ENCODE measurements at places on chromosomes 5 and 9.

DNA sequence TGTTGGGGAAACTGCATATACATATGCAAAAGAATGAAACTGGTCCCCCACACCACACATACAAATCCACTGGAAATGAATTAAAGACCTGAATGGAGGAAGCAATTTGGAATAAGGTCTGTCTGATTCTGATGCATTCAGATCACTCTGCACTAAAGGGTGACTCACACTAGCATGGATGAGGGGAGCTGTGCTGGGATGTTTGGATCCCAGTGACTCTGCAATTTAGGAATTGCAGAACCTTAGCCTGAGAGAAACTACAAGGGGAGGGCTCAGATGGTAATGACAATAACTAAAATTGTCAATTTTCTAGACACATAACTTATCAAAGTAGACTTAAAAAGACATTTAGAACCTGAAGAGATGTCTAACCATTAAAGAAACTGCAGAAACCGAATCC lies 312.0 kb downstream of the CDK5RAP2 start:
- DNase-seq = no peak

- no peak for DNase-seq
Observed at GRCh38 chr5:42285230-42285629, 138.0 kb upstream of the GHR start.

DNA sequence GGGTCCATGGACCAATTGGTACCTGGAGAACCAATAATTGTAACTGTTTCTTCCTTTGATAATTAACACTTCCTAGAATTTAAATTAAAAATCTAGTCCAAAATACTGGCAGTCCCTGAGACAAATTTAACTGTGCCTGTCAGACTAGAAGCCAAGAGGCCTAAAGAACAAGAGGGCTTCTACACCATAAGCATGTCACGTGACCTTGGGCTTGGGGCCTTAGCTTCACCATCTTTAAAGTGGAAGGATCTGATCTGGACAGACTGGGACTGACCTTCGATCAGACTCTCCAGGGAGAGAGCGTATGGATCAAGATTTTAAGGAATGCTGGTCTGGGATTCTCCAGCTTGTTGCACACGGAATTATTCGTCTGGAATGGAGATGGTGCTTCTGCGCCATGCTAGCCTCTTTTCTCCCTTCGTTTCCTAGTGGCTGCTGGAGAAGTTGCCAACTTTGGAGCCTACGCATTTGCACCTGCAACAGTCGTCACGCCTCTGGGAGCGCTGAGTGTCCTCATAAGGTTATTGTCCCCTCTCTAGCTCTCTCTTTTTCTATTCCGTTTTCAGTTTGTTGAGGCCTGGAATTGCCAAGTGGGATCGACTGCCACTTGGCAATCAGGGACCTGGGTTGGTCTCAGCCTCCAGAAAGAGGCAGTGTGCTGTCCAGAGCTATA lies 8.4 kb downstream of the NIPAL4 start:
- no peak for DNase-seq

DNA sequence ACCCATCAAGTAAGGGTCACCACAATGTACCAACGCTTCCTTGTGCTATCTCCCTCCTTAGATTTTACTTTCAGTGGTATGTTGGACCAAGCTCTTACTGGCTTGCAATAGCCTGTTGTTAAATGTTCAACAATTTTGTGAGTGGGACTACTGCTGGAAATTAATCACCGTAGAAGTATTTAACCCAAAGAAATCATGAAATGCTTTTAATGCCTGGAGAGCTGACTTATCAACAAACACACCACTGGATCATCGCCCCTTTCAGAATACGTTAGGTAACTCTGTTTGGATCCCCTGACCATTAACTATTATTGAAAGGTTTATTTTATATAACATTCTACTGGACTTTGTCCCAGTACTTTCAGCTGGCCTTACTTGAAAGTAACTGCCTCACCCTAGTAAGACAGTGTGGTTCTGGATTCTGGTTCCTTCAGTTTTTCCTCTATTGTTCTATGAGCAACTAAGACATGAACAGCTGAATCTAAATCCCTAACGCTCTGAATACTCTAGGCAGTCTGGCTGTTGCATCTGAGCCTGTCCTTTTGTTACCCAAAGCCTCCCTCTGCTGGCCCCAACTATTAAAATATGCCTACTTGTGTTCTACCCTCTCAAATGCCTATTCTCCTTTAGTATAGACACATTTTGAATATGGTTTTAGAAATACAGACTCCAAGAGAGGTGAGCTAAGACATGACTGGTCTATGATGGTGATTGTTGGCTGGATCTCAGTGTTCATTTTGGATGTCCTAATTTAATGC lies 1203.4 kb upstream of the DMAC1 start:
- DNase-seq = no peak

- DNase-seq = no peak
Observed at GRCh38 chr5:143135832-143136551, 267.5 kb downstream of the NR3C1 start.

DNA sequence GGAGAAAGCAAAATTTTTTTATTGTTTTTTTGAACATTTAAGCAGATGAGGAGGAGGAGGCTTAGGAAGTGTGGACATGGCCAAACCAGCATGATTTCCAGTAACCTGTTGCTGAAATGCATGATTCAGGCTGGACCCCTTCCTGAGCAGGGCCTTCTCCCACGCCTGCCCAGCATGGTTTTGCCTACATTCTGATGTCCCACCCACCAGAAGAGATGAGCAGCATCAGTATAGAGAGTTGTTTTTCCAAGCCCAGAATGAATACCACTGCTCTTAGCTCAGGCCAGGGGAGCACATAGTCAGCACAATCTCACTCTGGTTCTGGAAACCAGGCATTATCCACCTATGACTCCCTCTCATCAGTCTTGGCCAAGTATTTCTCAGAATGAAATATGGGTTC lies 90.1 kb downstream of the PAPPA start:
- no peak for DNase-seq

- DNase-seq = no peak
Observed at GRCh38 chr5:165258197-165258771, 1752.9 kb downstream of the MAT2B start.

DNA sequence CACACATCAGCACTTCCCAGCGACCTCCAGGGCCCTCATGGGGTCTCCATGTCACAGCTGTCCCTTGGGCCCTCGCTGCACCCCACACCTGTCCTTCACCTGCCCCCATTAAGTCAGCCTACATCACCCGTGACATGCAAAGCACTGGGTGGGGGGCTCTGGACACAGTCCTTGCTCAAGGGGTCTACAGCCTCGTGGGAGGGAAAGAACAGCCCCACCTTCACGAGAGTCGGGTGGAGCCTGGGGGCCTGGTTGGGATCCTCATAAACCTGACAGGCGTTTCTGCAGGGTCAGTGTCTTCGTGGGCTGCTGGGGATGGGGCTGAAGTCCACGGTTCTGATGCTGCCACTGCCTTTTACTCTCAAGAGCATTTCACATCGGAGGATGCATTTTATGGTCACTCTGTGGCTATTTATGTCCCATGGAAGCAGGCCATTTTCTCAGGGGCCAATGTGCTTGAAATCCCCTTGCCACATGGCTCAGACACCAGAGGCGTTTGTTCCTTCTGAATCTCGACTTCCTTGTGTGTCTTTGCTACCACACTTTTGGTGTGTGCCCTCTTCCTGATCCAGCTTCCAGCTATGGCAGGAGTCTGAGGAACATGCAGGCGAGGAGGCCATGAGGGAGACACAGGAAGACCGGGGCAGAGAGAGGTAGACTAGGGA lies at the start of gene OR2V1:
TSS of gene OR2V1 (minus strand) at position 338 of the 665 bp plus-strand sequence. CDS start 5,865 bp downstream, outside the sequence.
- no peak for DNase-seq

DNA sequence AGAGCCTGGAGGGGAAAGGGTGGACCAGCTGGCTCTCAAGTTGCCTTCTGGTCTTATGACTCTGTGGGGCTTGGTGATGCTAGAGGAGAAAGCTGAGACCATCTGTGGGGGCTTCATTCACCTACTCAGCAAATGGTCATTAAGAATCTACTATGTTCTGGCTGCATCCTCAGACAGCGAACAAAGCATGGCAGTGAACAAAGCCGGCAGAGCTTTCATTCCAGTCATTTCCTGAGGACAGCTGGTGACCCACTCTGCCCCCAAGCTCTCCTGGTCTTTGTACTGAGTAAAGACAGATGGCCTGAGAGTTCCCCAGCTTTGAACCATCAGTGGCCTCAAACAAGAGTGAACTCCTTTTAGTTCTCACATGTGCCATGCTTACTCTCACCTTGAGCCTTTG lies 48.0 kb downstream of the FGF1 start:
- DNase-seq = no peak

- DNase-seq = no peak
Observed at GRCh38 chr9:3597792-3598191, 72.0 kb upstream of the RFX3 start.

DNA sequence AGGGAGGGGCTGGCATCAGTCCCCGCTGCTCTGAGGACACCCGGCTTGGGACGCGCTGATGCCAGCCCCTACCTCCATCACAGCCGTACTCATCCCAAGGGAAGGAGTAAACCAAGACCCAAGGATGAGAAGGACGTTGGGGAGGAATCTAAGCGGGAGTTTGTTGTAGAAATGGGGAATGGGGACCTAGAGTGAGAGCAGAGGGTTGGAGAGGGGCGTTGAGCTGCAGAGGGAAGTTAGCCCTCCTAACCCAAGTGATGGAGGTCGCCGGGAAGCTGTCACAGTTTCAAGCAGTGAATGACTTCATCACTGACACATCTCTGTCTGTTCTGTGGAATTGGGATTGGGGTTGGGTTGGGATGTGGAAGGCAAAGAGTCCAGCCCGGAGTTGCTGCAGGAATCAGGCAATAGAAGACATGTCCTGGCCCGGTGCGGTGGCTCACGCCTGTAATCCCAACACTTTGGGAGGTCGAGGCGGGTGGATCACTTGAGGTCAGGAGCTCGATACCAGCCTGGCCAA lies 759 bp upstream of the SUSD1 start:
- DNase-seq = peak; percentile 56

DNA sequence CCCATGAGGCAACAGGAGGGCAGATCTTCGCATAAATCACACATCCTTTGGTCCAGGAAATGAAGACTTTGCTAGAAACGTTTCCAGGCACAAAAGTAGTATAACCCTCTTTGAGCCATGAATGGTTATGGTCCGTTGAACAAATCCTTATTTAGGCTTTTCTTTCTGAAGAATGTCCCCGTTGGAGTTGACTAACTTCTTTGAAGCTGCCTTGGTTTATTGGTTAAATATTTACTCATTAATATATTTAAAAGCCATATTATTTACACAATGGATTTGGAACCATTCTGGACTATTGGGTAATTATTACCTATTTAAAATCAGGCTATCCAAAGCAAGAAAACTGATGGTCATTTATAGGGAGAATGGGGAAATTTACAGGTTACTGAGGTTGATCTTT lies 347.6 kb upstream of the SLC30A5 start:
- no peak for DNase-seq

DNA sequence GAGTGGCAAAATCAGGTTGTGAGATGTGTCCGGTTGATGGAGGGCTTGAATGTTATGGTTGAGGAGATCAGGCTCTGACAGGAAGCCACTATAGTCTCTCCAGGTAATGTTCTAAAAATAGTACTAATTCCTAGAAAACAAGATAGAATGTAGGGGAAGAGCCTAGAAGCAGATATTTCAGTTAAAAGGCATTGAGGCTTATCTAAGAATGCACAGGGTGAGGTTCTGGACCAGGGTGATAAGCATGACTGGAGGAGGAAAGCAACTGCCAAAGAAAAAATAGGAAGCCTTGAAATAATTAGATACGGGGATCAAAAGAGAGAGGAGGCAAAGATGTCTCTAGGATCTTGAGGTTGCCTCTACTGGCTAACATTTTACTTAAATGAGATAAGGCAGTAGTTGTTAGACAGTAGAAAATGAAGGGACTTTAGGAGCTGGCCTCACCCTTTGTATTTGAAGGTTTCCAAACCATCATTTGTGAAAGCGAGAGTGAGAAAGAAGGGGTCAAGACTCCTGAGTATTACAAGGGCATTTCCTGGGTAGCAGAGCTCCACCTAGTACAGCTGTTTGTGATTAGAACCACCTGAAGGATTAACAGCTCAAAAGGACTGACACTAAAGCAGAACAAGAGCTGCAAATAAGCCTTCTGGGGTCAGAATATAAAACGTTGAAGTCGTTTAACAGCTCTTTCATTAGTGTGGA lies 15.4 kb upstream of the ARL15 start:
- no peak for DNase-seq
